SK-N-MC (cell line): ENCODE measurements at places on chromosomes 11 and 22.
A peak's percentile ranks its signal among the peaks of the same experiment; 100 is the strongest.

- DNase-seq, result no peak
These were observed 8.8 kb upstream of the MB start for GRCh38 chr22:35625763-35626432.

GRCh38 chr11:44282620-44283019 is 27.3 kb downstream of the ALX4 start:
- DNase-seq, result no peak

DNA sequence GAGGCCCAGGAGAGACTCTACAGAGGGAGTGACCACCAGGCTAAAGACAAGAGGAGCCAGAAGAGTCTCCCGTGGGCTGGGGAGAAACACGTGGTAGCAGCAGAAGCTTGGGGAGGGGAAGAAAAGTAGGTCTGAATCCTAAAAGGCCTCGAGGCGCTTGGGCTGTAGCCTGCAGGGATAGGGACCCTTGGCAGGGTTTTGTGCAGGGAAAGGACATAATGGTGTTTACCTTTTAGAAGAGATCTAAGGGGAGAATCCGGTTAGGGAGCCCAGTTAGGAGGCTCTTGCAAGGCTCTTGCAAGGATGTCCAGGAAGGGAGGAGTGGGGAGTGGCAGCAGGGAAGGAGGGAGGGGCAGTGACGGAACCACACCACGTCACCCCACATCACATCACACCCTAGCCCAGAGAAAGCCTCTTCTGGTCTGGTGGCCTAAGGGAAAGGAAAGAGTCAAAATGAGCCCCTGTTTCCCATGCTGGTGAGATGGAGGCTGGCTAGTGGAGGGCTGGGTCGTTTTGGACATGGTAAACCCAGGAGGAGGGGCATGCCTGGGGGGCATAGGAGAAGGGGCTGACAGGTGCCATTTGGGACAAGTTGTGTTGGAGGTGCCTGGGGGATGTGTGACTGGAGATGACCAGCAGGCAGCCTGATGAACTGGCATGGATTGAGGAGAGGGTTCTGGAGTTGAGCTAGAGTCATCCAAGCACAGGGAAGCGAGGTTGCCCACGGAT is 6.2 kb upstream of the FAM83F start:
- no peak for DNase-seq

DNA sequence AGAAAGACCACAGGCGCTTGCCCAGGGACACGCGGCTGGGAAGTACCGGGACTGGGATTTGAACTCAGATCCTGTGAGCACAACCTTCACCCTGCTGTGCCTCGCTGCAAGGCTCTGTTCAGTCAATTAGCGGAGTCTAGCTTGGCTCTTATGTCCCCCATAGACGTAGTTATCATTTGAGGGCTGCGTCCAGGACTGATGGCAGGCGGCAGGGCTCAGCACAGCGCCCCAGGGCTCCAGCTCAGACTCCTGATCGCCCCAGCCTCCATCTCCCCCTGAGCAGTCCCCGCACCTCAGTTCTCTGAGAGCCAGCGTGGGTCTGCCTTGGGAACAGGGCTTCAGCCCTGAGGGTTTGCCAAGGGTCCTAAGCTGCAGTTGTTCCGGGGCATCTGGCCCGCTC is 19.8 kb downstream of the MRGPRG start:
- DNase-seq, result no peak

DNA sequence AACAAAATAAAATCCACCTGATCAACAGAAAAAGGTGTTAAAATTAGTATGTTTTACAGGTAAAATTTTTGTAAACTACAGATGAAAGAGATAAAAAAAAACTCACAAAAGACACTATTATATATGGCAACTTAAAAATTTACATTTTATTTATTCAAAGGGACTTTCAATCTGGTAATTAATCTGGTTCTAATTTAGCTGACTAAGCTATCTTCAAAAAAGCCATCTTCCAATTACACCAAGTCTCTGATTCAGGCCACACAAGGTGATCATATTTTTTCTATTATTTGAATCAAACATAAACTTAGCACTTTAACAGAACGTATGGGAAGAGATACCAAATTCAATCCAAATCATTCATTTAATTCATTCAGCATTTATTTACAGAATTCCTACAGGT is 7.6 kb downstream of the MRE11 start:
- DNase-seq, result no peak

DNA sequence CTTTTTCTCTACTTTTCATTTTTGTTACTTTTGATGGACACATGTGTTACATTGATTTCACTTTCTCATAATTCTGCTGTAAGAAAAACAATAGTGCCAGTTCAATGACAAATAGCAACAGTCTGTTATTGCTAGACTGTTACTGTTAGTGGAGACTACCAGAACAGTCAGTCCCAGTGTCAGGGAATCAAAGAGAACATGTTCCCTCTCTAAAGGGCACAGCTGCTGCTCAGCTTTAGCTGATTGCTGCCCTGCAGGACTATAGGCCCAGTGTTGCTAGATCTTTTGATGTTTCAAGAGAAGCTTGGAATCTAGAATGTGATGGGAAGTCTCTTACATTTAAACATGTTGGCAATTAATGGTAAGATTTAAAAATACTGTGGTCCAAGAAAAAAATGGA is 3.4 kb downstream of the BIRC3 start:
- DNase-seq, result no peak

DNA sequence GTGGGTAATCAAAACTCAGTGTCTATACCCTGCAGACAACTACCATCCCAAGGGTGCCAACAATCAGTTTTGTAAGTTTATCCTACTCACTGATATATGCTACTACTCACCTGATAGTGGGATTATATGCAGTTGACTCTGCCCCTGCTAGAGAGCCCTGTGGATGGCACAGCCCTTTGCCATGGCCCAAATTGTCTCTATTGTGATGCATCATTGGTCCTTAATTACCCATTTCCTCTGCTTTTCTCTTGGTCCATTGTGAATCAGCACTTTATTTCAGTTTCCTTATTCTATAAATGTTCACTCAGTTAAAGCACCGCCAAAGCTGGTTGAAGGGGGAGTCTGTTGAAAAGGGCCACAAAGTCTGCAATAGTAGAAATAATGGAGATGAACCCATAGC is 42.3 kb downstream of the PLAAT5 start:
- no peak for DNase-seq

DNA sequence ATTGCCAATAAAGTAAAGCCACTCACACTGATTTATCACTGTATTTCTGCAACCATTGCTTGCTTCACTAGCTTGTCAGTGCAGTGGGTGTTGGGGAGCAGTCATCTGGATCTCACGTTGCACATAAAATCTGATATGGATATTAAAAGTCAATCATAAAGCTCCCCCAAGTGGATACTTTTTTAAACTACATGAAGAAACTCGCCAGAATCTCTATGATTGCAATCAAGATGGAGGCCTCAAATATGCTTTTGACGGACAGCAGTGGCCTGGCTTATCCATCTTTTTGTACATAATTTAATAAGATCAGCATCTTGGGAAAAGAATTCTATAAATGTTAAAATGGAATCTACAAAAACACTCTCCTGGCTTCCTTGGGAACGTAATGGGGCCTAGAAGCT is 137.7 kb downstream of the WT1 start:
- no peak for DNase-seq

- DNase-seq, result no peak
These were observed 29.1 kb upstream of the COMT start for GRCh38 chr22:19912271-19912999.

DNA sequence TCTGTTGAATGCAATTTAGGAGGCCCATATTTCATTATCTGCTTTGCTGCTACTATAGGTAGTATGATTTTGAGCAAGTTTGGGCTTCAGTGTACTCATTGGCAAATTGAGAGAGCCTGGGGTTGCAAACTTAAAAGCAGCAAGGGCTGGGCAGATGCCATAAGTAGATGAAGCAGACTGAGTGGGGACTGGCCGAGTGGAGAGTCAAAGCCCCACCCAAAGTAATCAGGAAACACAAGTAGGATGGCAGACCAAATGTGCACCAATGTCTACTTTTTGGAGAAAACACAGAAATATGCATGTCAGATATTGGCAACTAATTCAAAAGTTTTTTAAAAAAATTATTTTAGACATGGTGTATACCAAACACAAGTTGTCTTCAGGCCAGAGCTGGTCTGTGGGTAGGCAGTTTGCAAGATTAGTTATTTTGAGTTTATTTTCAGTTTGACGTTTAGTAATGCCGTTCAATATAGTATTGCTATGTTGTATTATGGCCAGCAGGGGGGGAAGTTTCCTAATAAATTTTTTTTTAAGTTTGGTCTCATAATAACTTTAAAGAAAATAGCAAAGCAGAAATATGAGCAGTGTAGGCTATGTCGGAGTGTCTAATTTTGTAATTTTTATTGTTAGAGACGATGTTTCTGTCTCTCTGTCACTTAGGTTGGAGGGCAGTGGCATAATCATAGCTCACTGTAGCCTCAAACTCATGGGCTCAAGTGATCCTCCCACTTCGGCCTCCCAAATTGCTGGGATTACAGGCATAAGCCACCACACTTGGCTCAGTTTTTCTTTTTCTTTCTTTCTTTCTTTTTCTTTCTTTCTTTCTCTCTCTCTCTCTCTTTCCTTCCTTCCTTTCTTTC is 105.1 kb downstream of the HIPK3 start:
- DNase-seq, result peak; percentile 30

GRCh38 chr11:113574586-113574985 is 99.4 kb upstream of the DRD2 start:
- no peak for DNase-seq

- DNase-seq, result no peak
These were observed 650 bp downstream of the GUCY1A2 start for GRCh38 chr11:107017433-107018218.

- DNase-seq, result no peak
These were observed 50.8 kb downstream of the HIPK3 start for GRCh38 chr11:33307984-33308383.

- no peak for DNase-seq
These were observed 344.9 kb downstream of the ETS1 start for GRCh38 chr11:128242451-128242850.

DNA sequence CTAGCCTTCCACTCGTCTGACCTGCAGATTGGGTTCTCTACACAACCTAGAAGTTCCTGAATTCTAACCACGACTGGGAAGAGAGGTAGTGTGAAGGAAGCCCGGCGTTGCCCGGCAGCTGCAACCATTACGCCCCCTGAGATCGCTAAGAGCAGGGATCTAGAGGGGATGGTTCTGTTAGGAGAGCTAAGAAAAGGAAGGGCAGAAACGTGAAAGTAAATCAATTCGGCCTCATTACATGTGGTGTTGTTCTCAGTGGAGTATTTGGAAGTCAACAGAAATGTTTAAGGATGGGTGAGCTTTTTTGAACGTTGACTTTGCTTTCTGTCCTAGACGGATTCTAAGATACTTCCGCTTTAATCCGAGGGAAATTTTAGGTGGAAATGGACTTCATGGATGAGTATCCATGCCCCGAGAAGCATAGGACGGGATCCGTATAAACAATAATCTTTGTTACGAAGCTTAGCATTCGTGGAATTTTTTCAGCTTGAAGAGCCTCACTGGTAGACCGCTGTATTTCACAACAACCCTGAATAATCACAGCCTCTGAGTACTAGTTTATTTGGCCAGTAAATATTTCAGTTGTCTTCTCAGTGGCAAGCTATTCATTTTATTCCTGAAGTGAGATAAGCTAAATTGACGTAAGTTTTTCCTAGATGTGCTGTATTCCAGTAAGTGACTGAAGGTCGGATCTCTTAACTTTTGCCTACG is 629 bp downstream of the ATP5MG start:
- no peak for DNase-seq

GRCh38 chr11:71191201-71191600 is 61.2 kb downstream of the SHANK2 start:
- no peak for DNase-seq

DNA sequence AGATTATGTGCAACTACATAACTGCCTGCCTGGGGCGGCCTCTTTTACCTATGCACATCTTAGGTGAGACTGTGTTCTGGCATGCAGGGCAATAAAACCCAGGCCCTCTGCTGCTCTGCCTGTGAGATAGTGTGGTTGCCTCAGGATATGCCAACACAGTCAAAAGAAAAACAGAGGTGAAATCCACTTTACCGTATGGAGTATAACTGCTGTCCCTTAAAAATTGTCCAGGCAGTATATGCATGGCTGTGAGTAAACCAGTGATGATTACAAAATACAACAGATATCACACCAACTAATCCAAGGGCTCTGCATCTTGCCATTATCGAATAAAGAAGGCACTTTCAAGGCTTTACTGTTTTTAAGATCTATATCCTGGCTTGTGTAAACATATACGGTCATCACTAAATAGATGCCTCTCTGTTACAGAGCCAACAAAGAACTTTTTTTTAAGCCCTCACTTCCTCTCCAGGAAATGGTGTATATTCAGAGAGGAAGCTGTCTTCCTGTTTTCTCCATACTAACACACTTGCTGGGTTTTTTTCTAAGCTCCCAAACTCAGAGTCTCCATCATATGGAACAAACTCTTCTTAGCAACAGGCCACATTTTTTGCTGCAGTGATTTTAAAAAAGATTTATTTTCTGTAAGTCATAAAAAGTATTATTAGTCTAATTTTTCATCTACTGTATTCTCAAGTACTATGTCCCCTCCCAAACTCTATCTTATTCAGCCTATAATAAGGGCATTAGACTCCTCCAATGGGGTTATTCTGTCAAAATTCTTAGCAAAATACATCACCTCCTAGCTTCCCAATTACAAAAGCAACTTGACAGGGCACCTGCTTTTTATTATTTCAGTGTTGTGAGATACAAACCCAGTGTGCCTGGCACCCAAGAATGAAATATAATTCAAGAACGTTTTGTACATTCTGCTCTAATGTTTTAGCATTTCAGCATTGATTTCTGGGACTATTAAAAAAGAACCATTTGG is 135.2 kb downstream of the MAML2 start:
- peak; percentile 75 for DNase-seq

- no peak for DNase-seq
These were observed 29.6 kb downstream of the PRDM10 start for GRCh38 chr11:129973068-129973467.

DNA sequence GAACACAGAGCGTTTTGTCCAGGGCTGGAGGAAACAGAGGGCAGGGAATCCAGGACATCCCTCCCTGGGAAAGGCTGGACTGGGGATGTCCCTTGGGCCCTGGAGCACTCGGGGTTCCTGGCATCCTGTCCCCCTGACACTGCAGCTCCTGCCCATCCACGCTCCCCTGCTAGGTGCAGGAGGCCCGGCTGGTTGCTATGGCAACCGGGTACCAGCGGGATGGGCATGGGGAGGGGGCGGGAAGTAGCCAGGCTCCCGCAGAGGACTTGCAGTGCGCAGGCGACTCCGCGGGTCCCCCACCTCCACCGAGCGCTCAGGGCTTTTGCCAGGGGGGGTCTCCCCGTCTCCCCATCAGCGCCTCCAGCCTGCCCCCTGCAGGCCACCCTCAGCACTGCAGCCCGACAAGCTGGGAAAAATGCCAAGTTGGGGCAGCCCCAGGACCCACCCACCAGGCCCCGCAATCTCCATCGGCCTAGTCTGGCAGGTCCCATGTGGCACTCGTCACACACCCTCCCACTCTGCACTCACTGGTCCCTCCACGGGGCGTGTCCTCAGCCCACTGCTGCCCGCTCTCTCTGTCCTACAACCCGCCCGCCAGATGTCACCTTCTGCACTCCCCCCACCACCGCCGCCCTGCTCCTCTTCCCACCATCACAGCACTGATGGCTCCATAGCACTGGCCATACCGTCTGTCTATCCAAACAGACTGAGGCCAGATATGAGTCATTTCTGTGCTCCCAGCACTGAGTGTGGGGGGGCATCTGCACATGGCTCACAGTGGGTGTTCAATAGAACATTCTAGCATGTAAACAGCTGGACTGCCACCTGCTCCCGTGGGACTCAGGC is 31.5 kb downstream of the KIAA0930 start:
- no peak for DNase-seq
